D721Med (cell line): ENCODE measurements at places on chromosomes 5 and 9.

DNA sequence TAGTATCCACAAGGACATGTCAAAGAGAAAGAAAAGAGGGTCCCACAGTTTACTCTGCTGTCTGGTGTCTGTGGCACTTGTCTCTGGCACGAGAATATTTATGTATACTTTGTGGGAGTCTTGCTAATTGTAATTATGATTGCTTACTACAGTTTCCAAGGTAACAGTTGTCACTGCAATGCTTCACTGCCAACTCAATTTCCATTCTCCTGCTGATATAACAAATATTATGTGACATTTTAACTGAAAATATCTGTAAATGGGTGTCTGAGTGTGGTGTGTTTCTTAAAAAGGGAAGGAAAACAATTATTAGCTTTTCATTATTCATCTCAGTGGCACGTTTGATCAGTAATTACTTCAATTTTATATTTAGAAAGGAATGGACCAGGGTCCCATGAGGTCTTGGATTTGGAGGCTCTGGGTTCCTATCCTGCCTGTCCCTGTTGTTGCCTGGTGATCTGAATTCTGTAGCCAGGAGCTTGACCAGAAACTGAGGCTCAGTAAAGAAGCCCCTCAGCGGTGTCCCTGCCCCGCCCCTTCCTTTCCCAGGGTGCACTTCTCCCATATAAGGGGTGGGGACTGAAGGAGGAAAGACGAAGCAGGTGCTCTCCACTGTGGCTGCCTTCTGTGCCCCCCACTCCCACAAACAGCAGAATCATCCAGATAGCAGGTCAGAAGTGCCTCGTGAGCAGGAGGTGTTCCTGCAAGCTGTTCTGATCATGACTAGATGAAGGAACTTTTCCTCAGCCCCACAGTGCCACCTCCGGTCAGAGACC lies 137.3 kb upstream of the KIF2A start:
- no peak for DNase-seq

DNA sequence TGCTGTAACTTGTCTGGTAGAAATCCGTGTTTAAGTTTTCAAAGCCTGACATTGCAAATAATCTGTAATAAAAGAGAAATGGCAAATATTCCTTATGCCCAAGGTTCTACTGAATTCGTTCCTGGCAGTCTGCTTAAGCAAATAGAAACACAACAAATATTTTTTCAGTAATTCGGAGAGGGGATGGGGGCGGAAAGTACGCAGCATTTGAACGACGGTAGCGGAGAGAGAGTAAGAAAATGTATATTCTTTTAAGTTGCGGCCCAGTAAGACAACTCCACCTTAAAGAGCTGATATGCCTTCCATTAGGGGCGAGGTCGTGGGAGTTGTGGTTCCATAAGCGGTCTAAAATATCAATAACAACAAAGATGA lies 569 bp downstream of the YIPF5 start:
- no peak for DNase-seq

DNA sequence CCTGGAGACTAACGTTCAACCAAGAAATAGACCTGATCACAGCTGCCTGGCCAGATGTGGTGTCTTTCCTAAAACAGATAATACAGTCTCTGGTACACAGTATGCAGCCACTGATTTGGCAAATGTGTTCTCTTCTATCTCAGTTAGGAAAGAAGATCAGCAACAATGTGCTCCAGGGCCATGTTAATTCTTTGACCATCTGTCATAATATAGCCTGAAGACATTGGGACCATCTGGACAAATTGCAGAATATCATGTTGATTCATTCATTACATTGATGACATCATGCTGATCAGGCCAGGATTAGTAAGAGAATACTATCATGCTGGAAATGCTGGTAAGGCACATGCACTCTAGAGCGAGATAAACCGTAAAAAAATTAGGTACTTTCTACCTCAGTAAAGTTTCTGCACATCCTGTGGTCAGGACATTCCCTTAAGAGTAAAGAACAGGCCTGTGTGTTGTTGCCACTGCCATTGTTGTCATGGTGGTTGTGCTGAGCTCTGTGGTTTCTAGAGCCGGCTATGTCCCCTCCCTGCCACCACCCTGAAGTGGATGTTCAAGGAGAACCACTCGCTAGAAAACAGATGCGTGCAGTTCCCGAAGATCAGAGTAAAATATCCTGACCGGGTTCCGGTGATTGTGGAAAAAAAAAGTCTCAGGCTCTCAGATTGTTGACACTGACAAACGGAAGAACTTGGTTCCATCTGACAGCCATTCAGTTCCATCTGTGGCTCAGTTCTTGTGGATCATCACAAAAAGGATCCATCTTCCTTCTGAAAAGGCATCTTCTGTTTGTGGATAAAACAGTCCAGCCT lies 6.4 kb upstream of the JMY start:
- no peak for DNase-seq

GRCh38 chr5:97231025-97231636 lies 48.1 kb upstream of the RIOK2 start:
- no peak for DNase-seq

- DNase-seq, result no peak
Measured at GRCh38 chr5:135433681-135434426, 13.3 kb downstream of the DCANP1 start.

DNA sequence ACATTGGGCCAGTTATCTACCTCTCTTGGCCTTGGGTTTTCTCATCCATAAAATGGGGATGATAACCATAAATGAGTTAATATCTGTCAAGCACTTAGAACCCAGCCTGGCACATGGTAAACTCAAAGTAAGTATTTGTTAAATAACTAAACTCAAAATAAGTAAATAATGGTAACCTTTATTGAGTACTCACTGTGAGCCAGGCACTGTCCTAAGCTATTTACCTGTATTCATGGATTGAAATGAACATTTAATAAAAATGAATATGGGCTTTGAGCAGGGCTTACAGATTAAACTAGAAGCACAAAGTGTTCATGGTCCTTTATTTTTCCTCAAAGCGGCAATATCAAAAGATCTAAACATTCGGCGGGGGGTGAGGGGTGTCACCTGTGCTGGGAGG lies 16.7 kb downstream of the CORO2A start:
- no peak for DNase-seq

DNA sequence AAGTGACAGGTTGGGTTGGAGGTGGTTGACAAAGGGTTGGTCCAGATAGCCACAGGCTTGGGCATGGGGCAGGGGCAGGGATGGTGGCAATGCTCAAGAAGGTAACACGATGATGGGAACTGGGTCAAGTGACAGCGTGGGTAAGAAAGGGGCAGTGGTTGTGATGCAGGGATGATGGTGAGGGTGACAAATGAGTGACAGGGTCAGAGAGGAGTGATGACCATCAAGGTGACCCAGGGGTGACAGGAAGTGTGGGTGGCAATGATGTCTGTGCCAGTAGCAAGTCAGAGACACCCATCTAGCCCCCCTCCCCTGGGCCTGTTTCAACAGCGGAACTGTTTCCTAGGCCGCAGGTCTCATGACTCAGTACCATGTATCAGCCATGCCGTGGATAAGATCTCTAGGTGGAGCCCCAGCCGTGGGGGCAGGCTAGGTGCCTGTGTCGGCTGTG lies 20.5 kb downstream of the AQP3 start:
- no peak for DNase-seq

DNA sequence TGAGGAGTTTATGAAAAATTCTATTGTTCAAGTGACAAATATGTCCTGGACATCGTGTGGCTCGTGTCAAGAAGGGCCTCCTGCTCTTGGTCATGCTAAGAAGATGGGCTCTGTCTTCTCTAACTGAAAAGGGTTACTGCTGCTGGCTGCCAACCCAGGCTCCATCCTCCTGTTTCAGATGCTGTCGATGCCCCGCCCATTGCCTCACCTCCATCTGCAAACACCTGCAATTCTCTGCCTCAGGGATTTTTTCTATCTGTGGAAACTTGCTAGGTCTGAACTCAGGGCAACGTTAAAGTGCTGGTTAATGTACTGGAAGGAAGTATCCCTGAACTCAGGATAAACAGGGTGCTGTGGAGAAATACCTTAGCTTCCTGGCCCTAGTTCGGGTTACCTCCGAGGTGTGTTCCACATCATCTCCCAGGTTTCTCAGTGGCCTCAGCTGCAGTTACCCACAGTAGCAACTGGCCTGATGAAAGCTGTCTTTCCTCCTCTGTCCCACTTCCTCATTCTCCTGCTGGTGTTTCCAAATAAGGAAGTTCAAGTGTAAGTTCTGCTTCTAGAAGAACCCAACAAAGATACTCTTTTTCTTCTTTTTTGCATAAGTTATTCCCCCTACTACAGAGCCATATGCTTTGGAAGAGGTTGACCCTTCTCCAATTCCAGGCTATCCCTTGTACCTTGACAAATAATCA lies 151.7 kb upstream of the SMIM23 start:
- DNase-seq, result no peak

GRCh38 chr9:130319300-130319699 lies 53.7 kb downstream of the HMCN2 start:
- DNase-seq, result no peak

DNA sequence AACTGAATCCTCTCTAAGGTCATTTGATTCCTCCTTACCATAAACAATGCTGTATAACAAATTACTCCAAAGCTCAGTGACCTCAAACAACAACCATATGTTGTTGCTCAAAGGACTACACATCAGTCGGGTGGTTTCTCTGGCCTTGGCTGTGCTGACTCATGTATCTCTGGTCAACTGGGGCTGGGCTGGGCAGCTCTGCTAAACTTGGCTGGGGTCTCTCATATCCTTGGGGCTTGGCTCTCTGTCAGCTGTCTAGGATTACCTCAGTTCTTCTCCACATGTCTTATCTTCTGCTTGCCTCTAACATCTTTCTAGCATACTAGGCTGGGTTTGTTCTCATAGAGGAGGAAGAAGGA lies 86.4 kb downstream of the GALNT10 start:
- DNase-seq, result no peak

GRCh38 chr9:99366621-99367020 lies 144.5 kb downstream of the SEC61B start:
- no peak for DNase-seq

DNA sequence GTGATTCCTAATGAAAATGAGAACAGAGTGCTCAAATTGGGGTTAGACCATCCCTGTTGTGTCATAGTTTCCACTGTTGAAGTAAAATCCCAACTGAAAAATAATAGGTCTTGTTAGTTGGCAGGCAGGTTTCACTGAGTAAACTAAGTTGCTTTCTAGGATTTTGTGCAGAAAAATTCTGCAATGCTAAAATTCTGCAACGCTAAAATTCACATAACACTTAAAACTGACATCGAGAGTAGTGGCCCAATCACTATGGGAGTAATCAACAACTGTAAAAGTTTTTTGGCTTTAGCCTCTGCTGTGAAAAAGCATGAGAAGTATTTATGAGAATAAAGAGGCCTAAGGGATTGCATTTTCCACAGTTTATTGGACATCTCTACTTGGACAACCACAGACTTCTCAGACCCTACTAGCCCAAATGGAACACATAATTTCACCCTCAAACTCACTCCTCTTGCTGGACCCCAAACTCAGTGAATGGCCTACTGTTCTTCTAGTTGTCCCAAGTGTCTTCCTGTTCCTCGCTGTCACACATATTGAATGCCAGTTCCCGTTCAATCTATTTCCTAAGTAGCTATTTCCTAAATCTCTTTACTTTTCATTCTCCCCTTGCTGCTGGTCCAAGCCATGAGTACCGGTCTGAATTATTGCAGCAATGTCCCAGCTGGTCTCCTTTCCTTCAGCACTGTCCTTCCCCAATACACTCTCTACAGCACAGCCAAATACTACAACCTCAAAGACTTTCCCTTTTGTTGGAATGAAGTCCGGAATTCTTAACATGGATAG lies 355.4 kb downstream of the PDE4D start:
- no peak for DNase-seq

GRCh38 chr9:89428901-89429890 lies 68.7 kb downstream of the SEMA4D start:
- DNase-seq, result no peak

- no peak for DNase-seq
Measured at GRCh38 chr5:136056336-136056735, 27.5 kb downstream of the TGFBI start.

DNA sequence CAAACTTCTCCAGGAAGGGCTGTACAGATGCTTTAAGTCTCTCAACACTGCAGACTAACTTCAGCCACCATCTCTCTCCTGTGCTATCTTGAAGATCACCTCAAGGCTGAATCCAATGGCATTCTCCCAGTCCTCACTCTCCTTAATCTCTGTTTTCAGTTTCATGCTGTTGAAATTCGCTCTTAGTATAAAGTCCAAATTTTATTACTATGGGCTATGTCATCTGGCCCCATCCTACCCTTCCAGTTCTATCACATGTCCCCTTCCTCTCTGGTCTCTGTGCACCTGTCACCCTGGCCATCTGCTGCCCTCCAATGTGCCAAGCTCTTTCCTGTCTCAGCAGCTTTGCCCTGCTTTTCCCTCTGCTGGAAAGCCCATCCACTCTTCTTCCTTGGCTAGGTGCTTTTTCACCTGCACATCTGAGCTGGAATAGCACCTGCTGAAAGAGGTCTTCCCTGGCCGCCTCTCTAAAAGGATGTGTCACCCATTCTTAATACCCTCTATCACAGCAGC lies 284.7 kb upstream of the MAP3K1 start:
- DNase-seq, result no peak

DNA sequence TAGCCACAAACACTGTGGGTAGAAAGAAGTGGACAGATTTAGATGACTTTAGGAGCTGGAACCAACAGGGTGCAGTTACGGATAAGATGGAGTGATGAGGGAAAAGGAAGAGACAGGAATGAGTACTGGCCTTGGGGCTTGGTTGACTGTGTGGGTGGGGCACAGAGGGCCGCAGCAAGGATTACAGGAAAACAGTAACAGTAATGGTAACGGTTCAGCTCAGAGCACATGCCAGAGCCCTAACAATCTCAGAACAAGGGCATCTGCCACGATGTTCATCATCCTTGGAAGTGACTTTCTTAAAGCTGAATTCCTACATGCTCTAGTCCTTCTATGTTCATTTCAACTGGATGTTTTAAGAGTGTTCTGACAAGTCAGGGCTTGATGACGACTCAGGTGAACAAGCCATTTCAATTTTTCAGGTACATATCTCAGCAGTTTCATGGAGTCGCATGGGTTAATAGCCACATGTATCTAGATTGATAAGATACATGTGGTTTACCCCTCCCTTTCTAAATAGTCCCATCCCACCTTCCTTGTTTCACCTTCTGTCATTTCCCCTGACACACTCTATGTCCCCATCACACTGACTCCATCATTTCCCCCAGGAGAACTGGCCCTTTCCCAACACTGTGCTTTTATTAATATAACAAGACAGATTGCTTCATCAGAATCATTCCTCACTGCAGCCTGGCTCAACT lies 65.0 kb downstream of the CEMIP2 start:
- no peak for DNase-seq

- DNase-seq, result no peak
Measured at GRCh38 chr5:103424026-103424425, 138.6 kb downstream of the NUDT12 start.

GRCh38 chr5:14101922-14102321 lies 41.2 kb upstream of the TRIO start:
- no peak for DNase-seq

- no peak for DNase-seq
Measured at GRCh38 chr5:37888476-37888875, 48.6 kb upstream of the GDNF start.
